ENCODE measurements at places on chromosomes 6 and 20.

GRCh38 chr6:167826230-167826895, 348 bp upstream of the AFDN start:
- DNase-seq: no peak

GRCh38 chr6:119210596-119210995, 132.1 kb upstream of the FAM184A start:
- DNase-seq: no peak

DNA sequence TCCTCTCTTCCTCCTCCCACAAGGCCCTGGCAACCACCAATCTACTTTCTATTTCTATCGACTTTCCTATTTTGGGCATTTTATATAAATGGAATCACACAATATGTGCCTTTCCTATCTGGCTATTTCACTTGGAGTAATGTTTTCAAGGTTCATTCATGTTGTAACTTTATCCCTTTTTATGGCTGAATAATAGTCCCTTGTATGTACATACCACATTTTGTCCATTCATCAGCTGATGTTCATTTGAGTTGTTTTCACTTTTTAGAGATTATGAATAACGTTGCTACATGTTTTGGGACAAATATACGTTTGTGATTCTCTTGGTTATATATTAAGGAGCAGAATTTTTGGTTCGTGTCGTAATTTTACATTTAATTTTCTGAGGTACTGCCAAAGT, 33.9 kb downstream of the SCGN start:
- no peak for DNase-seq

GRCh38 chr6:16199804-16200203, 38.6 kb upstream of the GMPR start:
- DNase-seq: no peak

DNA sequence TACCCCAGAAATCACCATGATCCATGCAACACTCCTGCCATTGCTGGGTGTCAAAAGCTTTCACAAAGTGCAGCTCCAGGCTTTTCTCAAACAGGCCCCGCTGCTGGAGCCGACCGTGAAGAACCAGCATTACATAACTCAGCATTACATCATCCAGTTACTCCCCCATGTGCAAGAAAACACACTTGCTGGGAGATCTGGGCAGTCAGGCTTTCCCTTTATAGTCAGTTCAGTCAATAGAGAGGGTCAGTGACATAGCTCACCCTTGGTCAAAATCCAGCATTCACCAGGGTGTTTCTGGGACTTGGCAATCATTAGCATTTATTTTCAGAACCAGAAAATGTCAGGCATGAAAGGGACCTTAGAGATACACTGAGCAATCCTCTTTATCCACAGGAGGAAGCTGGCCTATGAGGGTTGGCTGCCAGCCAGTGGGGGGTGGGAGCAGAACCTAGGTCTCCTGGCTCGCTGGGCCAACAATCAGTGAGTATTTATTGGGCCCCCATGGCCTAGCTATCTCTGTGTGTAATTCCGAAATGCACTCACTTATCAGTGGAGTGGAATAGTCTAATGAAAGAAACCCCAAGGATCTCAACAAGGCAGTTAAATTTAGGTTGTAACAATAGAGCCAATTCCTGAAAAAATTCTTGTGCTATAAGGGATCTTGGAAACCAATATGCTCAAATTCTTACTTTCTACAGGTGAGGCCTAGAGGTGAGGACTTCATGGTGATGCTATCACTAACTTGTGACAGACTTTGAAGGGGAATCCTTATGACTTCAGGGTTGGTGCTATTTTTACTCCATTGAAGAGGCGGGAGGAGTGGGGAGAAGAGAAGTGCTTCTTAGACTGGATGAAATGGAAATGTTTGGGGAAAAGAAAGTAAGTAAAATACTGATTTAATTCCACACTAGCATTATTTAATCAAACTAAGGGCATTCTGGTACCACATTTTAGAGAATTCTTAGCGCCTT, 54.6 kb downstream of the LYRM4 start:
- DNase-seq: no peak

DNA sequence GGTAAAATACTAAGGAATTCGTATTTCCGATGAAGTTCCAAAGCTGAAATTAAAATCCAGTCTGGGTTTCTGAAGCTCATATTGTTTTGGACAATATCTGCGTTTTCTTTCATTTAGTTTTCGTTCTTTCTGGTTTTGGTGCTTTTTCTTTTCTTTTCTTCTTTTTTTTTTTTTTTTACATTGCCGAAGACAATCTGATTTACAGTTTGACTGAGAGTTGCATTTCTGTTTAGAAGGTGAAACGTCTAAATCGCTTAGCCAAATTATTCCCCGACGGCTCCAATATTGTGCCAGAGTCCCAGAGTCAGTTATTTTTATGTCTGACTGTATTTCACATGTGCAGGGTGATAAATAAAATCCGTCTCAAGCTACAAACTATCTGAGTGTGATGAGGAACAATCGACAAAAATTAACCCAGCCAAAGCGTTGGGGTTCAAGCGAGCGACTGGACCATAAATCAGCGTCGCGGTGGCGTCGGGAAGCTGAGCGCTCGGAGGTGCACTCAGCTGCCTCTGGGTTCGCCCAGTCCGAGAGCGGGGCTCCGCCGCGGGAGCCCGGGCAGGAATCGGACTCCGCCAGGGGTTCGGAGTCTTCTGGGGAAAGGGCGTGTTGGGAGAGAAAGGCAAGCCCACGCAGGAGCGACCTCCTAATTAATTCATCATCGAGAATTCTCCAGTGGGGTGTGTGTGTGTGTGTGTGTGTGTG, 8.2 kb upstream of the TBX18 start:
- no peak for DNase-seq

DNA sequence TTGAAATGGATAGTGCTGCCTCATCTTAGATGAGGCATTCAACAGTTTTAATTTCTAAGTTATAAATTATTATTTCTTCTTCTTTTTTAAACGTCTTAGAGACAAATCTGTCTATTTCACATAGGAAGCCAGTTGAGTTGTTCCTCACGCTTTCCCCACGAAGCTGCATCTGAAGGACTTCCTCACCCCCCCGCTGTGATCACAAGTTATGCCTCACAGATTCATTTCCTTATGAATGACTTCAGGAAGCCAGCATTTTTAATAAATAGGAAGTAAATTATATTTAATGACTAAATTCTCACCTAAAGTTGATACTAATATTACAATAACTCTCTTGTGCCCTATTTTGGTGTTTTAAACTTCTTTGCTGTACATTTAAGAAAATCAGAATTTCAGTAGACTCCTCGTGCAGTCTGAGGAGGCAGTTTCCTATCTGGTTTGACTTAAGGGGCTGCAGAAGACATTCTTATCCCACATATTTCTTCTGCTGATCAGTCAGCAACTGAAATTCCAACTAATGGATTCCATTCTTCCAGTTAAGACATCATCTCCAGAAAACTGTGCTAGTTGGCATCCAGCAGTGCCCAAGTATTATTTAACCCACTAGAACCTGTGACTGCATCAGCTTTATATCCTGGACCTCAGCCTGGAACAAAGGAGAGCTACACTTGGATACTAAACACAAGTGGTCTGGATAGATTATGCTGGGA, 182.7 kb upstream of the CCN2 start:
- DNase-seq: no peak

GRCh38 chr20:29690274-29690673, 1567.2 kb upstream of the DEFB115 start:
- no peak for DNase-seq

- DNase-seq: no peak
Observed at GRCh38 chr20:44217342-44218092, 6.9 kb upstream of the OSER1 start.

DNA sequence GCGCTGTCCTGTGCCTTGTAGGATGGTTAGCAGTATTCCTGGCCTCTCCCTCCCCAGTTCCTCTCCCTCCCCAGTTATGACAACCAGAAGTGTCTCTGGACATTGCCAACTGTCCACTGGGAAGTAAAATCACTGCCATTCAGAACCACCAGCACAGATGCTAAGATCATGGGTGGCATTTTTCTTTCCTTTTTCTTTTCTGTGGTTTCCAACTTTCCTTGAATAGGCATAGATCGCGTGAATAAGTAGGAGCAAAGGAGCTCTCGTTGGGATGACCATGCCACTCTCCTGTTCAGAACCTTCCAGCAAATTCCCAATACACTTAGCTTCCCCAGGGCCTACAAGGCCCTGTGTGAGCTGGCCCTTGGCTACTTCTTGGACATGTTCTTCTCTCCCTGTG, 59.0 kb downstream of the EYA2 start:
- DNase-seq: no peak

GRCh38 chr6:150761771-150762170, 103.7 kb upstream of the MTHFD1L start:
- DNase-seq: no peak

GRCh38 chr20:5670036-5670536, 80.1 kb upstream of the SHLD1 start:
- DNase-seq: no peak

DNA sequence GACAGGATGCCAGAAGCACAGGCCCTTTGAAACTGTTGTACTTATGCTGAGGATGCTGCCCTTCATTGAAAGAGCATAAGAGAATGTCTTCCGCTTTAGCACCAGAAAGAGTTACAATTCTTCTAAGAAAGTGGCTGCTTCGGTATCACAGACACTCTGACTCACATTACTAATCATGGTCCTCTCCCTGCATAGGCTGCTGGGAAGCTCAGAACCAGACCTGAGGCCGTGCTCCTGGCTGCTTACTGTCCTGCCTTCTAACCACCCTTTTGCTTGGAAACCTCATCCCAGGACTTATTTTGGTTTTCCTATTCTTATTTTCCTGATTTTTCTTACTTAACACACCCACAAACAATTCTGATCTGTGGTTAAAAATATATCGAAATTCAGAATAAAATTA, 22.9 kb downstream of the LYRM4 start:
- no peak for DNase-seq

DNA sequence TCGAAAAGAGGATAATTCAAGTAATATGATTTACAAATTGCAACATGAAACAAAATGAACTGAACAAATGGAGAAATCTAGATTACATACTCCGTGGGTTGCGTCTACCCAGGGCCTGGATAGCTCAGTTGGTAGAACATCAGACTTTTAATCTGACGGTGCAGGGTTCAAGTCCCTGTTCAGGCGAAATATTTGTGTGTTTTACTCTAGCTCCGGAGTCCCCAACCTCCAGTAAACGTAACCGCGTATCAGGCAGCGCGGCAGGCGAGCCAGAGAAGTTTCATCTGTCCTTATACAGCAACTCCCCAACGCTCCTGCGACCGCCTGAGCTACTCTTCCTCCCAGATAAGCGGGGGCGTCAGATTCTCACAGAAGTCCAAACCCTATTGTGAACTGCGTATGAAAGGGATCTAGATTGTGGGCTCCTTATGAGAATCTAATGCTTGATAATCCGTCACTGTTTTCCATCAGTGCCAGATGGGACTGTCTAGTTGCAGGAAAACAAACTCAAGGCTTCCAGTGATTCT, 176.1 kb downstream of the TRIM27 start:
- DNase-seq: no peak

DNA sequence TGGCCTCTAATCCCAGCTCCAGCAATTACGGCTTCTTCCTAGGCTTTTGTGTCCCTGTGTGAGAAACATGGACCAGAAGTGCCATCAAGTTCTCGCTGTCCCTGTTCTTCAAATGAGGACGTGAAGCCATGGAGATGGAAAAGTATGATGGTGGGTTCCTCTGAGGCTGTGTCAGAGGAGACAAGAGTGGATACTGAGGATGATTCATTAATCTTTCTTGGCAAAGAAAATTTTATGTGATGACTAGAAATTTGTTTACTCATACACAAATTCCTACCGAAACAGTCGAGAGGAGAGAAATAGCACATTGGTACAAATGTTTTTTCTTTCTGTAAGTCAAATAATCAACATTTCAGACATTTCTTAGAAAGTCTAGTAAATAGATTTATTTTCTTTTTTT, 35.0 kb upstream of the PNRC1 start:
- DNase-seq: no peak

DNA sequence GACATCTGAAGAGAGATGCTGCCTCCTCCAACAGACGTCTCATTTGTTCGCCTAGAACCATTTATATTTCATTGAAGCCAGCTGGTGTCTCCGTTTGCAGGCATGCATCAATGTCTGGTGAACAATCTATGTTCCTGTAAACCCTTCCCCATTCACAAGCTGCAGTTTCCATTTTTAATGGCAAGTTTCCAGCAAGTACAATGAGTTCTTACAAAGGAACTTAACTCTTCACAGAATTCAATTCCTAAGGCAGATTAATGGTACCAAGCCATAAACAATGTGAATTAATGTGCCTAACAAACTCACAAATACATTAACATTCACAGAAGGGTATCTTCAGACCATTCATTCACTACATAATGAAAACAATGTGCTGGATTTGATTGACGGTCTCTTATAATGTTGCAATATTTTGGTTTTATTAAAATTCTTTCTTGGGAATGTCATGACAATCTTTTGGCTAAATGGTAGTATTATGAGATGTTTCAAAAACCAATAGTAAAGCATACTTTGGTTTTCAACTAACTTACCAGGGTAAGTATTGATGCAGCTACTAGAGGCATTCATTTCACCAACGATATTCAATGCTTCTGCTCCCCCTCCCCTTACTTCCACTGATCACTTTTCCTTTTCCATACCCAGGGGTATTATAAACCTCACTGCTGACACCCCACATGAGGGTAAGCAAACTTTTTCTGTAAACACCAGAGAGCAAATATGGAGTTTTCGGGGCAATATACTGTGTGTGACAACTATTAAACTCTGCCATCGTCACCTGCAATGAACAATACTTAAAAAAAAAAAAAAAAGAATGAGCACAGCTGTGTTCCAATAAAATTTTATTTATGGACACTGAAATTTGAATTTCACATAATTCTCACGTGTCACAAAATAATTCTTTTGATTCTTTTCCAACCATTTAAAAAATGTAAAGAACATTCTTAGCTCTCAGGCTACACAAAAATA, 4.2 kb downstream of the AKIRIN2 start:
- no peak for DNase-seq

- DNase-seq: no peak
Observed at GRCh38 chr20:25012616-25013189, 20.2 kb upstream of the APMAP start.

DNA sequence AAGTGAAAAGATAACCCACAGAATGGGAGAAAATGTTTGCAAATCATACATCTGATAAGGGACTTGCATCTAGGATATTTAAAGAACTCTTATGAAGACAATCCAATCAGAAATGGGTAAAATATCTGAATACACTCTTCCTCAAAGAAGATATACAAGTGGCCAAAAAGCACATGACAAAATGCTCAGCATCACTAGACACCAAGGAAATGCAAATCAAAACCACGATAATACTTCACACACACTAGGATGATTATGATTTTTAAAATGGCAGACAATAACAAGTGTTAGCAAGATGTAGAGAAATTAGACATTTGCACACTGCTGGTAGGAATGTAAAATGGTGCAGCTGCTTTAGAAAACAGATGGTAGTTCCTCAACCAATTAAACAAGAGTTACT, 34.8 kb upstream of the SIRT5 start:
- DNase-seq: no peak

GRCh38 chr20:6120491-6120988, 2.3 kb downstream of the FERMT1 start:
- no peak for DNase-seq

DNA sequence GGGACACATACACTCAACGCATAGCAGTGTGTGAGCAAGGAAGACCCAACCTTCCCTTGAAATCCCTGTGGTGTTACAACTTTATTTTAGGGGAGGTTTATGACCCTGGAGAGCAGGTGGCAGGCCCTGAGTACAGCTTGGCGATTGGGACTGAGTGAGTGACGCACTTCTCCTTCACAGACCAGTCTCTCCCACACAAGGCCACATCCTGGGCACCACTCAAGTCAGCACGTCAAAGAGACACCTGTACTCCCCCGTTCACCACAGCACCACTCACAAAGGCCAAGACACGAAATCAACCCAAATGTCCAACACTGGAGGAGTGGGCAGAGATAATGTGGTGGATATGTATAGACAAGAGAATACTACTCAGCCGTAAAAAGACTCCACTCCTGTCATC, 57.0 kb upstream of the FRMD1 start:
- DNase-seq: no peak

Measured in cortex of kidney (tissue), 1 donor.